ENCODE measurements at places on chromosomes 5 and 9.

- DNase-seq: no peak
These were observed 453.5 kb downstream of the GADD45G start for GRCh38 chr9:90058182-90058763.

DNA sequence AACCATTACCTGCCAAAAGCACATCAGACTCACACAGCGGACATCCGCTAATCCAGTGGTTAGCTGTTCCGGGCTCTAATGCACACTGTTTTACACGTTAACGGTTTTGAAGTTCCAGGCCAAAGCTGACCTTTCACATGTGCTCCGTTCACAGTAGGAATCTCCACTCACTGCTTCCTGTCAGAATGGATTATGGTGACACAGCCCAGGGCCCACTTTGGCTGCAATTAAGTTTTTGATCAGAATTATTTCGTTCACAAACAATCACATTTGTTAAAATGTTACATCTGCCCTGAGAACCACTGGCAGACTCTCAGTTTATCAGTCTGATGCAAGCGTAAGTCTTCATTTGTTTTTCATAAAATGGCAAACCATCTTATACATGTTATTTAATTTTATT lies 30.2 kb upstream of the CATSPER3 start:
- no peak for DNase-seq

DNA sequence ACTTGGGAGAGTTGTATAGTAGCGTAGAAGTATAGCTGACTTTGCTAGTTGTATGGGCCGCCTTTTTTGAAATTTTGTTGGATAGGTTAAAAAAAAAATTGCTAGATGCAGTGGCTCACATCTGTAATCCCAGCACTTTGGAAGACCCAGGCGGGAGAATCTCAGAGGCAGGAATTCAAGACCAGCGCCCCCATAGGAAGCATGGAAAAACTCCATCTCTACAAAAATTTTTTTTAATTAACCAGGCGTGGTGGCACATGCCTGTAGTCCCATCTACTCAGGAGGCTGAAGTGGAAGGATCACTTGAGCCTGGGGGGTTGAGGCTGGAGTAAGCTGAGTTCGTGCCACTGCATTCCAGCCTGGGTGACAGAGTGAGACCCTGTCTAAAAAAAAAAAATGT lies 59.2 kb downstream of the SMC5 start:
- DNase-seq: no peak

GRCh38 chr9:88420227-88420626 lies 32.0 kb downstream of the SPIN1 start:
- no peak for DNase-seq

DNA sequence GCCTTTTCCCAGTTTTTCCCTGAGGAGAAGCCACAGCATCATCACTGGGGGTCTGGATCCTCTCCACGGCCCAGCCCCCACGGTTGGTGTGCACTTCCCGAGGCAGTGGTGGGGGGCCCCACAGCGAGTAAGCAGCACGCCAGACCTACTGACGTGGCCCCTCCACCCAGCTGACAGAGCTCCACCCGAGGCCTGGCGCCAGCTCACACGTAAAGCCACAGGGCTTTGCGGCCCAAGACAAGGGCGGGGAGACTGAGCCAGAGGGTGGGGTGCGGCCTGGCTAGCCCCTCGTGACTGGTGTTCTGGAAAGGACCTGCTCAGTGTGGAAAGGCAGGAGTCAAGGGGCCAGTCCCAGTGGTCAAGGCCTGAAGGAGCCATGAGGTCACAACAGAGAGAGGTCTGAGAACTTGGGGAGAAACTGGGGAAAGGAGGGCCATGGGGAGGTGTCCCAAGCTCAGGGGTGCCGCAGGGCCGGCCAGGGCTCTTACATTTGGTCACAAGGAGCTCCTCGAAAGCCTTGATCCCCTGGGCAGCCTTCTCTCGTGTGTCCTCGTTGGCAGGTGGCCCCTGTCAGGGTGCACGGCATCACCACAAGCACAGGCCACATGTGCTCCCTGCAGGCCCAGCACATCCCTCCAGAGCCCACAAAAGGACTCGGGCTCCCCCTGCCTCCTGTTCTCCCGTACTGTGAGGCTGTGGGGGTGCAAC lies 5.5 kb downstream of the SNAPC4 start:
- no peak for DNase-seq

GRCh38 chr9:8963885-8964284 lies 1164.3 kb upstream of the DMAC1 start:
- no peak for DNase-seq

GRCh38 chr9:4890929-4891328 lies 94.1 kb upstream of the JAK2 start:
- DNase-seq: no peak

DNA sequence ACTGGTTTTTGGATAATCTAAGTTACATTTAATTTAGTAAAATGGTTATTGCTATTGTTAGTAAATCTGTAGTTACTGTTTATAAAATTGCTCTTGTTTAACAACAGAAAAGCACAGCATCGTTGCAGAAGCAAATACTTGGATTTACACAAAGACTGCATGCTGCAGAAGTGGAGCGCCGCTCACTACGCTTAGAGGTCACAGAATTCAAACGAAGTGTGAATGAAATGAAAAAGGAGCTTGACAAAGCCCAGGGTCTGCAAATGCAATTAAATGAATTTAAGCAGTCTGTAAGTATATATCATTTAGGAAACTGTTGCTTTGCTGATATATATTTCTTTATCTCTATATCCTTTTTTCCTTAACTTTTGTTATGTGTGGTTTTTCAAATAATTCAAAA lies 226.0 kb downstream of the CCDC171 start:
- no peak for DNase-seq

DNA sequence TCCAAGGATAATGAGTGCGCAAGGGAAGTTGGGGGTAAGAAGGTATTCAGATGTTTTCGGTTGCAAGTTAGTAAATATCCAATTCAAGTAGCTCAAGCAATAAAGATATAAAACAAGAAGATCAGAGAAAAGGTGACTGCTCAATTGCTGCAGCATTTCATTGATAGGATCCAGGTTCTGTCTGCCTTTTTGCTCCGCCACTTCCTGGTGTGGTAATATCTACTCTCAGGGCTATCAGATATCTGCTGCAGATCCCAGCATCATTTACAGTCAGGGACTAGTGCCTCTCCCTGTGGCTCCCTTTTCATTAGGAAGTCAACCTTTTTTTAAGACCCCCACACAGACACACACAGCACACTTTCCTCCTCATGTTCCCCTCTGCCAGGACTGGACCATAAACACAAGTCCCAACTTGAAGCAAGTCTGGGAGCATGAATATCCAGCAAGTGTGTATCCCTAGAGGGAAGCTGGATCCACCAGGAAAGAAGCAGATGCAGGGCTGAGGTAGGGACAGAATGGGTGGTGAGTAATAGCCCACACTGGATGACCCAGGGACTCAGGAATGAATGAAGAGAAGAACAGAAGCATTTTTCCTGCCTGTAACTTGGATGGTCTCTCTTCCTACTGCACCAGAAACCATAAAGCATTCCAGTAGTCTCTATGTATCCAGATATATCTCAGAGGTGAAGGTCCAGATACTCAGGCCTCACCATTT lies 53.7 kb downstream of the ZNF622 start:
- no peak for DNase-seq

- DNase-seq: no peak
These were observed 89.1 kb upstream of the LIFR start for GRCh38 chr5:38645508-38645907.

DNA sequence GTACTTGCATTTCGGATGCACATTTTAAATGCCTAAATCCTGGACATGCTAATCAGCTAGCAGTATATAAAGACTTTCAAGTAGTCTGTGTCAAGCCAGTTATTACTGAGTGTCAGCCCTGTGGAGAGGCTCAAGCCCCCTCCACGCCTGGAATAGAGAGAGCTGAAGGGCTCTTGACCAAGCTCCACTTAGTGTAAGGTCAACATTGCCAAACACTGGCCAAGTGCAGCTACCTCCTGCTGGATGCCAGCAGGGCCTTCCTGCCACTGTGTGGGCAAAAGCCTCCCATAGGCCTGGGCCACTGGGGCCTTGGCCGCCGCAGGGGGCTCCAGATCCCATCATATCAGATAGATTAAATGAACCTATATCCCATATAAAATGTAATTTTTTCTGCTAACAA lies 239.4 kb upstream of the PANK3 start:
- DNase-seq: no peak

GRCh38 chr5:68141494-68141893 lies 74.1 kb upstream of the PIK3R1 start:
- no peak for DNase-seq

DNA sequence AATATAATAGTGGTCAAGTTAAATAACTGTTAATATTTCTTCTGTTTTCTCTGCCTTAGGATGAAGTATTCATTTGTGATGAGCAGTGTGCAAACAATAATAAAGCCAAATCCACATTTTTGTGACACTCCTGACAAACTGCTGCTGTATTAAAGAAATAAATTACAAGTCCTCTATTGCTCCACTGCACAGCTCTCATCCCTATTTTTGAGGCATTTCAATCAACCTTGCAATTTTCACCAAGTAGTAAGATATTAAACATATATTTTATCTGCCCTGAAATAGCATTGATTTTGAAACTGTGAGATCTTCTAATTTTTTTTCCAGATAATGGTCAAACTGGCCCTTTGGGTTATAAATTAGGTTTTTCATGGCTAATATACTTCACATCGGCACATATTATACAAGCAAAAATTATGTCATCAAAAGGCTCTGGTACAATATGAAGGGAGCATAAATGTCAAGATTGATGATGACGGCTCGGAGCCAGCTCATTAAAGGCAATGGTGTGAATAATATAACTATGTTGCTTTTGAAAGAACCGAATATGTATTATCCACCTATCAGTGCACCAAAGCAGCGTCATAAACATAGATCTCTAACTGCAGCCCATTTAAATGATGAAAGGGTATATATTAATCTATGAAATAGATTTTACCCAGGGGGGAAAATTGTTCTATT lies 764.9 kb downstream of the DNAH5 start:
- DNase-seq: no peak
